ENCODE measurements at places on chromosomes 2 and 18.

DNA sequence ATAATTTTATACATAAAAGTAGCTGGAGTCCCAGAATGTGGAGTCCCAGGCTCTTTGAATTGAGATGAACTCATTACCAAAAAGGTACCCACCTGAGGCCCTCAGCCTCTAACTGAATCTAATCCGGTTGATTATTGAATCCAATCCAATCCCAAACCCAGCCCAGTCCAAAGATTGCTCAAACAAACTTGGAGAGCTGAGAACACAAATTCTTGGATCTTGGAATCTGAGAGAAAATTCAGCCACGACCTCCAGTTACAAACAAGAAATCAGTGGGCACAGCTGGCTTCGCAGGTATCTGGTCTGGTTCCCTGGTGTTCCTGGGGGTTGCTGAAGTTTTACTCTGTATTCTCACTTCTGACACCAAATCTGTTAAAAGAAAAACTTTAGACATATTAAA is 28.4 kb upstream of the RHOB start:
- no peak for DNase-seq

DNA sequence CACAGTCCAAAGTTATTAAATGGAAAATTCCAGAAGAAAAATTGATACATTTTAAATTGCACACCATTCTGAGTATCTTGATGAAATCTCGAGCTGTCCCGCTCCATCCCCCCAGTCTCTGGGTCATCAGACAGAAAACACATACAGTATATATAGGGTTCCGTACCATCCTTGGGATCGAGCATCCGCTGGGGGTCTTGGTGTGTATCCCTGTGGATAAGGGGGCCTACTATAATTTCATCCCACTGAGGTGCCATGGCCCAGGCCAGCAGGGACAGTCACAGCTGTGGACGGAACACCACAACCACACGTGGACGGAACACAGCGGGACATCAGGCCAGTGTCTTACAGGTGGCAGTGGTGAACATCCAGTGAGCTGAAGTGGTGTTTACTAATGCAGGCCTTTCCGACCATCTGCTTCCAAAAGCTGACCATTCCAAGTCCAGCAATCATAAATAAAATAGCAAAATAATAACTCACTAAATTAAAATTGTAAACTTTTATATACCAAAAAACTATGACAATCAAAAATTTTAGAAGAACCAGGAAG is 14.0 kb downstream of the TWIST2 start:
- DNase-seq, result no peak

- DNase-seq, result no peak
These were observed 31.4 kb downstream of the ORC4 start for GRCh38 chr2:147989102-147989501.

DNA sequence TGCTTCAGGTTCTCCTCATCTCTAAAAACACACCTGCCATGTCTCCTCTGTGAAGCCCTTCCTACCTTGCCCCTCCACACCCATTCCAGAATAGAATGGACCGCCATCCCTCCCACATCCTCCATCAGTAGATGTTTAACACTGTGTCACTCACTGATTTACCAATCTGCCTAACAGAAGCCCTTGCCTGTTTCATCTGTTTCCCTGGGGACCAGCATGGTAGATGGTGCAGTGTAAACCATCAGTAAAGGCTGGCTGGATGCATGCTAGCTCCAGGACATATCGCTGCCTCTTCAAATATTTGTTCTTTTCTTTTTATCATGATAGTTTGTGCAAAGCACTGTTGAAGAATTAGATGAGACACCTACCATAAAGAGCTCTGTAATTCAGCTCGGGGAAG is 271.4 kb downstream of the PIEZO2 start:
- no peak for DNase-seq

- DNase-seq, result no peak
These were observed 144.9 kb downstream of the LTBP1 start for GRCh38 chr2:33091541-33092123.

- no peak for DNase-seq
These were observed 275.9 kb downstream of the CDCA7 start for GRCh38 chr2:173630425-173631126.

- no peak for DNase-seq
These were observed 248.5 kb upstream of the RAB6C start for GRCh38 chr2:129730979-129731378.

GRCh38 chr2:163802284-163802683 is 66.5 kb upstream of the FIGN start:
- DNase-seq, result no peak

GRCh38 chr18:32875625-32876024 is 102.8 kb upstream of the KLHL14 start:
- DNase-seq, result no peak

DNA sequence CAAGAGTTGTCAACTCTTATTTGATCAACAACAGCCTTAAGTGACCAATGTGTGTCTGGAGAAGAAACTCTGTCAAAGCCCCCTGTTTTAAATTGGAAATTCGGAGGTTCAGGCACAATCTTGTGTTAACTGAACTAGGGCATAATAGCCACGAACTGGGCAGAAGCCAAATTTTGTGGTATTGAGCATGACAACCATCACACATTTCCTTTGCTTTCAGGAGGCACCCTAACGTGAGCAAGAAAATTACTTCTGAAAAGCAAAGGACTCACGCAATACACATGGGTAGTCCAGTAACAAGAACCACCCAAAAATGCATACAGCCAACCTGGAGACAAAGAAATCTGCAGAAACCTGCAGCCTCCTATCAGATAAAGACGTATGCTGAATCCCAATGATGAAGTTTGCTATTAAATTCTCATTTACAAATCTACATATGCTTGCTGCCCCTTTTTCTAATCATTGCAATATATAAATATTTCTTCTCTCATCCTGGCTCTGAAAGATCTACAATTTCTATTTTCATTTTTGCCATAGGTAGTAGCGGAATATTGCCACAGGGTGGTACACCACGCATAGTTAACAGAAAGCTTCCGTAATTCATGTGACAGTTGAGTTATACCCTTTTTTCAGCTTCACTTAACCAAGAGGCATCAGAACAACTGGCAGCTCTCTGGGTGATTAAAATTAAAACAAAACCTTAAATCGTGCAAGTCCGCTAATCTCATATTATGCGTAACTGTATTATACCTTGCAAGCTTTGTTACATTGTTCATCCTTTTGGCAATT is 495.8 kb downstream of the NRXN1 start:
- no peak for DNase-seq

- DNase-seq, result no peak
These were observed 6.5 kb downstream of the PLEK start for GRCh38 chr2:68371581-68371980.

GRCh38 chr2:235551965-235552364 is 58.1 kb downstream of the AGAP1 start:
- peak; percentile 85 for DNase-seq

GRCh38 chr2:230849633-230850357 is 14.9 kb upstream of the ITM2C start:
- peak; percentile 63 for DNase-seq

GRCh38 chr2:127255146-127255545 is 35.0 kb upstream of the CYP27C1 start:
- no peak for DNase-seq

GRCh38 chr2:149507974-149508373 is 79.6 kb downstream of the MMADHC start:
- DNase-seq, result no peak

DNA sequence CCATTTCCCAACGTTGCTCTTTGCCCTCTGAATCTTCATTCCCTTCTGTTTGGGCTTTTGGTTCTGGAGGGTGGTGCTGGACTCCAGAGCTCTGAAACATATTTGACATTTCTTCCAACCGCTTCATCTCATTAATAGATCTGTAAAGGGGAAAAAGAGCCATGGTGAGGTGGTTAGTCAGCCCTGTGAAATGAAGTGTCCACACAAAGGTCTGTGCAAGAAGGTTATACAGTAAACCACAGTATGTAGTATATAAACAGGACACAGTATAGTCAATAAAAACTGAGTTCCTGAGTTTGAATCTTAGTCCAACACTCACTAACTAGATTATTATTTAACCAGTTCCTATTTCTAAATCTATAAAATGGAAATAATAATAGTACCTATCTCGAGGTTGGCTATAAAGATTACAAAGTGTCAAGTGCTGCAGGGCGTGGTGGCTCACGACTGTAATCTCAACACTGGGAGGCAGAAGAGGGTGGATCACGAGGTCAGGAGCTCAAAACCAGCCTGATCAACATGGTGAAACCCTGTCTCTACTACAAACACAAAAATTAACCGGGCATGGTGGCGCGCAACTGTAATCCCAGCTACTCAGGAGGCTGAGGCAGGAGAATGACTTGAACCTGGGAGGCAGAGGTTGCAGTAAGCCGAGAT is 13.1 kb downstream of the STARD7 start:
- no peak for DNase-seq

DNA sequence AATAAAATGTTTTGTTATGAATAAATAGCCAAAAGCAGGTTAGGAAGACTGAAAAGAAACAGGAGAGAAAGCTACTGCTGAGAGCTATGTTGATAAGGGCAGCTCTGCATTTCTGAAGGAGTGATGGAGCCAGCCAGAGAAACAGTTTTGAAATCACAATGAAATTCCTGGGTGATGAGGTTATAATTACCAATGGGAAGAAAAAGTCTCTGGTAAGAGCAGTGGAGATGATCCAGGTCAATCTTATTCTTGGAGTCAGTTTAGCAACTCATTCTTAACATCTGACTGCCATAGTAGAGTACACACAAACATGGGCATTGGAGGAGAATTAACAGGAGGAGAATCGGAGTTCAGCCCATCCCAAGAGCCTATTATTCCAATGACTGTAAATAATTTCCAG is 2.4 kb downstream of the ALKAL2 start:
- no peak for DNase-seq

- no peak for DNase-seq
These were observed 1.1 kb downstream of the EMILIN1 start for GRCh38 chr2:27079233-27080139.

DNA sequence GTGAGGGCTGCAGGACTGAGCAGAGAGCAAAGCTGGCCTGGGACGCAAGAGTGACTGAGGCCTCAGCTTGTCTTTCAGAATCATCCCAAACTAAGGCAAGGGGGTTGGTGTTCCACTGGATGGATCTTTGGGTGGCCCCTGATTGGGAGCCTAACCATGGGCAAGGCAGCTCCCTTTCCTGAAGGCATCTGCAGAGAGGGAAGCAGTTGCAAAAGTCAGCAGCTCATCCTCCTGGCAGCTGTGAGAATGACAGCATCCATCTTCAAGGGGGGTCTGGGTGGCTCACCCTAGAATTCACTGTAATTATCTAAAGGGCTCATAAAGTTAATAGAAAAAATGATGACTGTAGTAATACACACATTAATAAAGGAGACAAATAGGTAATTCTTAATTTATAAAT is 46.5 kb upstream of the RAB31 start:
- DNase-seq, result no peak

DNA sequence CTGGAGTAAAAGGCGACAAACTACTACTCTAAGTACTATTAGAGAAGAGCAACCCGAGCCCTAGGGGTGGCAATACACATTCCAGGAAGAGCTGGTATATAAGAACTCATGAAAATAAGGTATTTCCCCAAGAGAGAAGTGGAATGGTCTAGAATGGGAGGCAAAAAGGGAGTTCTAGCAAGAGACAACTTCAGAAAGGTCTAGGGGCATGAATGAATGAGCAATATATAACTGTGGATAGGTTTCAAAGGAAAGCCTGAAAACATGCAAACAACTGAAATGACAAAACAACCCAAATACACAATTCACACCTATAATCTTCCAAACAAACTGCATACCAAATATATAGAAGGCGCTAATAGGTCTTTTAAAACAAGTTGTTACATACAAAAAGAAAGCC is 22.2 kb downstream of the TRIP12 start:
- no peak for DNase-seq

DNA sequence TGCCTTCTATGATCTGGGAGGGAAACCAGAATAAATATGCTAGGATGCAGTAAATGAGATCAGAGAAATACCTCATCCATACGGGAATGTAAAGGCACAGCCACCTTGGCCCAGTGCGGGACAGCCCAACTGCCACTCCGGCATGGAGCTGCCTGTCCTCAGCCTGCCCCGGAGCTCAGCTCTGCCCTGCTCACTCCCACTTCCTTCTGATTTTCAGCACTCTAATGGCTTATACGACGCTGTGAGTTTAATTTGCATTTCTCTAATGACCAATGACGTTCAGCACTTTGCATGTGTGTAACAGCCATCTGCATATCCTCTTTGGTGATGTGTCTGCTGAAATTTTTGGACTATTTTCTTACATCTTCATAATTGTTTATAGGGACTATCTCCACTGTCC is 172.5 kb upstream of the RAB6C start:
- DNase-seq, result no peak

- no peak for DNase-seq
These were observed 5.4 kb downstream of the COLEC11 start for GRCh38 chr2:3600256-3600855.

GRCh38 chr2:106195456-106195855 is 1.4 kb upstream of the UXS1 start:
- DNase-seq, result no peak

DNA sequence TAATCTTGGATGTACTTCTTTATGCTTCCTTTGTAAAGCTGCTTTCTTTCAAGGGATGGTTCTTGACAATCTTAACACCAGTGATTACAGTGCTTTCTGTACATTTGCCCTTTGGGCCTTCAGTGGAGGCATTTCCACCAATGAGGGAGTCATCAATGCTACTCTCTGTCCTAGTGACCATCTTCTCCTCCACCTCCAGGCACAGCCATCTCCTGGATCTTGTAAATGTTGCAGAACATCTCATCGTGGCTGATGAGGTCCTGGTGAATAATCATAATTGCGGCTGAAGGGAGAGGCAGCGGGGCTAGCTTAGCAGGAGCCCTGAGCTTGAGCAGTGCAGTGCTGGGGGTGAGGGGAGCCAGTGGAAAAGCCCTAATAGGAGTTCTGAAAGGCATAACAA is 32.5 kb downstream of the IDH1 start:
- peak; percentile 8 for DNase-seq

GRCh38 chr2:100482741-100483140 is 12.5 kb downstream of the NMS start:
- DNase-seq, result no peak
